ENCODE measurements at places on chromosomes 12 and 14.

- DNase-seq, result no peak
These were observed 794.1 kb downstream of the BCL11B start for GRCh38 chr14:98477935-98478334.

DNA sequence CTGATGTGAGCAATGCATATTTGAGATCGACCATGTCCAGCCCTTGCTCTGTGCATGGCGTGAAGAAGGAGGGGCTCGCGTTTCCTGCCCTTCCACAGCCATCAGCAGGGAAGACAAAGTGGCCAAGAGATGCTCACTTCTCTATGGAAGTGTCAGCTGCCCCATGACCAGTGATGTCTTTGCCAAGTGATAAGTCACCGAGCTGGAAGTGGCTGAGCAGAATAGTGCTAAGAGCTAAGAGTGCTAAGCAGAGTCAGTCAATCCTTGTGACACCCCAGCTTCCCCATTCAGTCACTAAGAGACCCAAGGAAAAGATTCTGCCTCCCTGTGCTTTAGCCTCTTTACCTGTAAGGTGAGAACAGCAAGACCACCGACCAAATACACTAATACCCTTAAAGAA, 50.5 kb upstream of the CEP83 start:
- DNase-seq, result no peak

DNA sequence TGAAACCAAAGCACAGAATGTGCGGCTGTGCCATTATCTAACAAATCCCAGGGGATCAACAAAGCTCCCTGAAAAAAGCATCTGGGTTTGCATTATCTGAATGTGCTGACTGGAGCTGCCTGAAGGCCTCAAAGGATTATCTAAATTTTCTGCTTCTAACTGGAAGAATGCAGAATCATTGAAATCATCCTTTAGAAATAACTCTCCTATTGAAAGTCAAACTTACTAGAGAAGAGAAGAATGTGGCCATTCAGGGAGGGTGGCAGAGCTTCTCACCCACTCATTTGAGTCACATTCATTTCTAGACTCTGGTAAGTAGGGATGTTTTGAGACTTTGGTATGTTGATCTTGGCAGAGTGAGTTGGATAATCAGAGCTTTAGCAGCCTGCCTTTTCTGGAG, 220.6 kb upstream of the RGS6 start:
- DNase-seq, result no peak

DNA sequence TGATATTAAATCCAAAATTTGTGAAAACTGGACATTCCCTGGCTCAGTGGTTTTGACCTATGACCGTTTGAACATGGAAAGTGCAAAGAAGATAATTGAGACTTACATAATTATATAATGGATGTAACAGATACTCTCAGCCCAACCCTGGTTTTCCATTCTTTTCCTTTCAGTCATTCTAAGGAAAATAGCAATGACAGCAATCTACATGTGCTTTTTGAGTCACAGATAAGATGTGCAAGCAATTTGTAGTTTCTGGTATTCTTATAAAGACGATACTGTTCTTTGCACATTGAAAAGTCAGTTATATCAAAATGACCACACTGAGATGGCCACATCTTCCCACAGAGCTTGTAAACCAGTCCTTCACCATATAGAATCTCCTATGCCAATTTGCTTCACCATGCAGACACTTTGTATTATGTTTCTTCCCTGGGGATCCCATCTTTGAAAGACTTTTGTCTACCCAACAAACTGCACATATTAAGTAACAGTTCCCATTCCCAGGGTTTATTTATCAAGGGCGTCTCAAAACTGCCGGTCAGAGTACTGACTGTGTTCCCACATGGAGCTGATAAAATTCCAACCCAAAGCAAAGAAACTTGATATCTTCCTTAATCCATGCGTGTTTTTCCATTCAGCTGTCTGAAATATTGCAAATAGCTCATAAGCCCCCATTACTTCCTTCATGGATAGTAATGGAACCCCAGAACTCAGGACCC, 34.8 kb downstream of the PLXNC1 start:
- no peak for DNase-seq

DNA sequence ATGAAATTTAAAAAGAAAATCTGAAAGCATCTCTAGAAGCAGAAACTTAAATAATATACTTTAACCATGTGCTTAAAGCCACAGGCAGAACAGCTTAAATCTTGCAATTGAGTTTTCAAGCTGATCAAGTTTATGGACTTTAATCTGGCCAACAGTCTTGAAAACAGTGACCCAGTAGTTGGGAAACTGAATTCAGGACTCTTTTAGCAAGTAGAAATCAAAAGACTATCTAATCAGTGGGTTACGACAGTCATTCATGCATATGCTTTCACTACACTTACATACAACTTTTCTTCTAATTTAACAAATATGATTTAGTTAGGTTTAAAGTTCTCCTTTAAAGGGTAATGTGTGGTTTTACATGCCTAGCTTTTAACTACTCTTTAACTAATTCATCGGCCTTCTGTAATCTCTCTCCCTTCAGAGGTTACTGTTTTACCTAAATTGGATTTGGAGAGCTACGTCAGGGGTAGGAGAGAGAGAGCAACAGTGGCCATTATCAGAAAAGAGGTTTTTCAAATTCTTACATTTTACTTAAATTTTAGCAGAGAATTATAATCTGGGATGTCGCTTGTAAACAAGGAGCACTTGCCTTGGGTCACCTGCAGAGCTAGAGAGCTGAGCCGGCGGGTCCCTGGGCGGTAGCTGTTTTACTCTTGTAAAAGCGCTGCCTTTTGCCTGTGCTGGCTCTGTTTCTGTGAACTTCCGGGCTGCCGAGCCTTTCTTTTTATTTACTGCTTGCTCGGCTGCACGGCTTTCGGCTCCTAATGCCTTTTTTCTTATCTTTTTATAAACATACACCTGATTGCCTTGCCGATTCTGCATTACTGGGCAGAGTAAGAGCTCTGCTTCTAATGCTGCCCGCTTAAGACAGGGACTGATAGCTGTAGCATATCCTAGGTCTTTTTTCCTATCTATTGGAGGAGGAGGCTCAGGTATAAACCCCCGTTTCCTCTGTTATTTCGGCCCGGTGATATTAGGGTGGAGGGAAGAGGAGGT, 17.4 kb upstream of the LYZ start:
- peak; percentile 56 for DNase-seq

DNA sequence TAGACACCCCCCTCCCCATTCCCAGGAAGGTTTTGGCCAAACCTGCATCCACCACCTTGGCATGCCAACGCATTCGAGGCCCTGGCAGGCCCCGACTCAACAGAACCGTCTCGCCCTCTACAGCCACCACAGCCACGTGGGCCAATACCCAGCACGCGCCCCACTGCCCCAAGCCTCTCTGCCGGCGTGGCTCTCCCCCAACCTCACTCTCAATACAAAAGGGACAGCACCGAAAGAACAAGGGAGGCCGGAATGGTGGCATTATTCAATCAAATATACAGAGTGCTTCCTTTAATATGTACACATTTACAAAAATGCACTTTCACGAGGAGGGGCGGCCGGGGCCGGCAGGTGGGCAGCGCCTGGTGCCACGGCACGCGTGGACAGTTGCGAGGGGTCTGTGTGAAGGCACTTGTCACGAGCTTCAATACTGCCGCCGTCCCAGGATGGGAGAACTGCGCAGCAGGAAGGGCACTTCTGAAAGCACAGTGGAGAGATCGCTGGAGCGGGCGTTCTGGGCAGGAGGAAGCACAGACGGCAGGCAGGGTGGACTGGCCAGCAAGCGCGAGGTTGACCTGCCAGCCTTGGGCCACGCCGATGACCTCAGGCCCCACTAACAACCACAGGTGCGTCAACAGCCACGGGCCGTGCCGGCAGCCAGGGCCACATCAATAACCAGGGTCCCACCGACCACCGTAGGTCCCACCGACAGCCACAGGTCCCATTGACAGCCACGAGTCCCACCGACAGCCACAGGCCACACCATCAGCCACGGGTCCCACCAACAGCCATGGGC, 26.9 kb downstream of the JAG2 start:
- DNase-seq, result no peak

DNA sequence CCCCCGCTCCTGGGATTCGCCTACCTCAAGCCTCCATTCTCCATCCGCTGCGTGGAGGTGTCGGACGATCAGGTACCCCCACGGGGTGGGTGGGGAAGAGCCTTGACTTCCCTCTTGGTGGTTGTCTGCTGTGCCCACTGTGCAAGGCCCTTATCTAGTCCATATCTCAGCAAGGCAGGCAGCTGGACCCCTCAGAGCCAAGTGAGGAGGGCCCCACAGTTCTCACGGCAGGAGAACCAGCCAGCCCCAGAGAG, 39.9 kb downstream of the MMAB start:
- DNase-seq, result no peak

DNA sequence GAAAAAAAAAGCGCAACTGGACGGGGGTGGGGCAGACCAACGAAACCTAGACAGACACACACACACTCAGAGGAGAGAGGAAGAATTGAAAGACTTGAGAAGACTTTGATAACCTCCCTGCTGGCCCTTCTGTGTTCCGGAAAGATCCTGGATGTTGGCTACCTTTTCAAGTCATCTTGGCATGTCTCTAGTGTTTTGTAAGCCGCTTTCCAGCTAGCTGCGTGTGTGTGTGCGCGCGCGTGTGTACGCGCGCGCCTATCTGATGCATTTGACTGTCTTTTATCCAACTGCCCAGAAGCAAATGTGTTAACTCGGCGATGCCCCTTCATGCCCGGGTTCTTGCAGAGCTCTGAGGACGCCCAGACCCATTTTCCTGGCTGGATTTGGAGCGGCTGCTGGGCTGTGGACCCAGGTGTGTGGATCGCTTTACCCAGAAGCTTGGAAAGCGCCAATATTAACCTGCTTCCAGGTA, 664 bp downstream of the LRFN5 start:
- DNase-seq, result no peak

GRCh38 chr12:102759466-102759865, 157.6 kb downstream of the PAH start:
- DNase-seq, result no peak

DNA sequence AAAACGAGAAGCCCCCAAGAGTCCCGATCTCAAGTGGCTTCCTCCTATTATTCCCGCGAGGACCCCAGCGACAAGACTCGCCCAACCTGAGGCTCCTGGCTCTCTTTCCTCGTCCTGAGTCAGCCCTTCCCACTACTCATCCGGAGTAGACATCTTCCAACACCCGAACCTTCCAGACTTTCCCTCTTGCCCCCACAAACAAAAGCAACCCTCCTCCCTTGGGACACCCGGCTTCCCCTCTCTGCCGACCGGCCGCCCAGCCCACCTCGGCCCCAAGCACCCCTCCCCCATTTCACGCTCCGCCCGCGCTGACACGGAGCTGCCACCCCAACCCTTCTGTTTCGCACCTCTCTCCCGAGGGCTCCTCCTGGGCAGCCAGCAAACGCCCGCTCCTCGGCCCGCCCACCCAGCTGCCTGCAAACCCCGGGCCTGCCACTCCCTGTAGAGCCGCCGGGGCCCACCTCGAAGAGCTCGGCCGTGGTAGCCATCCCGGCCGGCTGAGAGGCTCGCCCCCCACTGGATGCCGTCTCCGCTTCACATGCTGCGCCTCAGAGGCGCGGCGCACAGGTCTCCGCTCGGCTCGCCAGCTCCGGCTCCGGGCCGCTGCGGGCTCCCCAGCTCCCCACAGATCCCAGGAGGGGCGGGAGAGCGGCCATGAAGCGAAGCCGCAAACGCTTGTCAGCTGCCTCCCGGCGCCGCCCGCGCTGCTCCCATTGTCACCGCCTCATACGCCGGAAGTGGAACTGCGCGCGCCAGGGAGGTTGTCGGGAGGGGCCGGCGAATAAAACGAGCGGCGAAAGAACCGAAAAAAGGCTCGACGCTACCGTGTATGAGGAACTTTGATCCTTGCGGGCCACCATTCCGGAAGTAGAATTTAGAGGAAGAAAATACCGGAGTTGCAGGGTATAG, at the start of the genes AP5M1 and EXOC5:
Gene AP5M1 (plus strand): TSS at position 811 of the 909 bp plus-strand sequence. CDS start 344 bp downstream, outside the sequence.
Gene EXOC5 (minus strand): TSS at position 745 of the 909 bp plus-strand sequence. CDS start 257 bp downstream, at position 488.
- peak; percentile 95 for DNase-seq

DNA sequence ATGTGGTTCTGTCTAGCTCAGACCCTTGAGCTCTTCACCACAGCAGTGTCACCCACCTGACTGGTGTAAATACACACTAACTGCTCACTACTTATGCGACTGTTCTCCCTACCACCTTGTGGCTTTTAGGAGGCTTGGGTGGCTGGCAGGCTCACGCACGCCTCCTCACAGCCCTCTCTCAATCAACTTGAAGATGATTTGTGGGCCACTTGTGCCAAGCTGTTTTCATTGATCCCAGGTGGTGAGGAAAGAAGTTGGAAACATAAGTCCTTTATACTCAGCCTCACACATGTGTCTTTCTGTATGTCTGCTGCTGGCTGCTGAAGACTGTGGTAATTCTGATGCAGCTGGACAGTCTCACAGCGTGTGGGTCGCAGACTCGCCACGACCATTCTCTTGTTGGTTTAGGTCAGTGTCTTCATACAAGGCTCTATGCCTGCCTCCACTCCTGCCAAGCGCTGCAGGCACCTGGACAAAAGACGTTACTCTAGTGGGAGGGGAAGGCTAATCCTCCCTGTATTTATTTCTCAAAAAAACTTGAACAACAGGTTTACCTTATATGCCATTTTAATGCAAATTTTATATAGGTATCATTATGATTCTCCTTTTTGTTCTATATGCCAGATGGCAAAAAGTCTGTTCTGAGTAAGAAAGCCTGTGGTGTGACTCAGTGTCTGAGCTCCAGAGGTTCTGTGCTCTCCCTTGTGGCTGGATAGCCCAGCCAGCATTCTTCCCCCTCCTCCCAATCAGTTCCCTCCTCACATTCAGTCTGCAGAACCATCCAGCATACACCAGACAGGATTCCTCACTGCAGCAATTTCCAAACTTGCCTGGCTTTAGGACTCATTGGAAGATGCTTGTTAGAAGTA, 115.6 kb downstream of the DIP2B start:
- no peak for DNase-seq

DNA sequence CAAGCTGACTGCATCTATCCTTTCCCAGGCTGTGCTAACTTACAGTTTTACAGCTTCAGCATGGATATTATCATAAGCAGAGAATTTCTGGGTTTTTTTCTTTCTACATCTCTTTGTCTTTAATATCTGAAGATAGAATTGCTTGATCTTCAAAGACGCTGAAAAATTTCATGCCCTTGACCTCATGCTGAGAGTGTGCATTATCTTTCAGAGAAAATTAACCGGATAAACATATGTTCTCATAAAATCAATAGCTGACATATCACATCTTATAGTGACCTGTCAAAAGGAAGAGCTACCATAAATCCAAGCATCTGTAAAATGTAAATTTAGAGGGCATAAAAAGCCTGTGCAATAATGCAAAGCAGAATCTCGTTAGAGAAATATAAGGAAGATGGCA, 1704.1 kb upstream of the FLRT2 start:
- DNase-seq, result no peak

- no peak for DNase-seq
These were observed 64.2 kb downstream of the CHGA start for GRCh38 chr14:92987148-92987570.

- no peak for DNase-seq
These were observed 49.5 kb upstream of the MDM1 start for GRCh38 chr12:68381476-68382219.
